Cerebellar cortex (tissue), 1 donor: ENCODE measurements at places on chromosomes 12 and 14.
A peak's percentile ranks its signal among the peaks of the same experiment; 100 is the strongest.

DNA sequence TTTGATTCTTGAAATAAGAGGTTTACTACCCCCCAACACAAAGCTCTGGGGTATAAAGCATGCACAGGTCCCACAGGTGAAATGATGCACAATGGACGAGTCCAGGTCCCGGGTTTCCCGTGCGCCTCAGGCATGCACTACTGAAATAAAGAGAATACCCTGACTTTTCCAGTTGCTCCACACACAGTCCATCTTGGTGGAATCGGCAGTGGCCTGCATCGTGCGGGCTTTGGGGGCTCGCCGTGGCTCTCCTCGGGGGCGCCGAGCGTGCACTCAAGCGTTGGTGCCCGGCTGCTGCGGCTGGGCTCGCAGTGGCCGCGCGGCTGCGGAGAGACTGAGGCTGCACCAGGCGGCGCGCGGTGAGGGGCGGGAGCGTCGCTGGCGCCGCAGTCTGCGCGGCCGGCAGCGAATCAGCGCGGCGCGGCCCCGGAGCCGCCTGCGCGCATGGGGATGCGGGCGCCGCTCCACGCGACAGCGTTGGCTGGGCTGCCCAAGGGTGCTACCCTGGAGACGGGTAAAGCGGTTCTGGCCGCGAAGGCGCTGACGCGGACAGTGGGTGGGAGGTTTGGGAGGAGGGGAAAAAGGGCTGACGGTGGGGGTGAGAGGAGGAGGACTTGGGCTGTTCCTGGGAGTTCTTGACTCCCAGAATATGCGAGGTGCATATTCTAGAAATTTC is 53.8 kb upstream of the CCDC175 start:
- peak; percentile 68 for DNase-seq

GRCh38 chr12:910416-910815 is 39.1 kb downstream of the RAD52 start:
- no peak for DNase-seq

DNA sequence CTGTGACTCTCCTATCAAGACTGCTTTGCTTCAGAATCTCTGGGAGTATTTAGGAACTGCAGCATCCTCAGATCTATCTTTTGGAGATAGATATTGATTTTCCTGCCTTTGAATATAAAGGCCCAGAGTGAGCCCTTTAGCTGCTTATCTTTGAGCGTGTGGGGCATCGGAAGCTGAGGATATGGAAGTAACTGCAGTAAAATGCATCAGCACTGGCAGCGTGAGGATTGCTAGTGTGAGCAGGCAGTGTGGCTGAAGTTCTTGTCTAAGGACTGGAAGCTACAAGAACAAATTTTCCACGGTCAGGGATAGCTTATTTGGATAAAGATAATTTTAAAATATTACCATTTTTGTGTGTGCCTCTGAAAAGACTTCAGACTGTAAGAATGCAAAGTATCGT is 474.7 kb downstream of the NPAS3 start:
- no peak for DNase-seq

- DNase-seq, result no peak
Observed at GRCh38 chr14:22296088-22296487, 292.9 kb downstream of the DAD1 start.

- no peak for DNase-seq
Observed at GRCh38 chr12:46487567-46488131, 115.1 kb upstream of the SLC38A2 start.

DNA sequence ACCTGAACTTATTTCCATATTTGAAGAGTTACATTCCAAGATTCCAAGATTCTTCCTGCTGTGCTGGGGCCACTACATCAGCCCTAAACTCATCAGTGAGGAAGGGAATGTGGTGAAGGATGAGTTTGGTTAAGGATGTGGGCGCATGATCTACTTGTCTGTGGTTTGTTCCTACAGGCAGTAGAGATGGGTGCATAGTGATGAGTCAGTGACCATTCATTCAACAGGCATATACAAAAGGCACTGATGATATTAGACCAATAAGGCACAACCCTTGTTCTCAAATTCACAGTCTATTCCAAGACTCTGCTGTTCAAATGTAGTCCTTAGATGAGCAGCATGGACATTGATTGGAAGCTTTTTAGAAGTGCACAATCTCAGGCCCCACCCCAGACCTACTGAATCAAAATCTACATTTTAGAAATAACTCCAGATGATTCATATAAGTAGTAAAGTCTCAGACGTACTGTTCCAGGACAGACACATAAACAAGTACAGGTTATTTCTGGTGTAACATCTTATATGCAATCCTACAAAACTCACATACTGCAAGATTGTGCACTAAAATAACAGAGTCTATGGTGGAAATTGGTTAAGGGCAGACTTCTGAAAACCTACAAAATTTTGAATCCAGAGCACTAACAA is 47.7 kb upstream of the MAP3K9 start:
- DNase-seq, result no peak

- no peak for DNase-seq
Observed at GRCh38 chr12:103877288-103877687, 36.3 kb upstream of the NT5DC3 start.

- DNase-seq, result no peak
Observed at GRCh38 chr12:6124411-6125309, at the start of gene VWF. TSS of gene VWF (minus strand) at chr12:6124670. CDS start at chr12:6123196, 1,474 bp downstream.

DNA sequence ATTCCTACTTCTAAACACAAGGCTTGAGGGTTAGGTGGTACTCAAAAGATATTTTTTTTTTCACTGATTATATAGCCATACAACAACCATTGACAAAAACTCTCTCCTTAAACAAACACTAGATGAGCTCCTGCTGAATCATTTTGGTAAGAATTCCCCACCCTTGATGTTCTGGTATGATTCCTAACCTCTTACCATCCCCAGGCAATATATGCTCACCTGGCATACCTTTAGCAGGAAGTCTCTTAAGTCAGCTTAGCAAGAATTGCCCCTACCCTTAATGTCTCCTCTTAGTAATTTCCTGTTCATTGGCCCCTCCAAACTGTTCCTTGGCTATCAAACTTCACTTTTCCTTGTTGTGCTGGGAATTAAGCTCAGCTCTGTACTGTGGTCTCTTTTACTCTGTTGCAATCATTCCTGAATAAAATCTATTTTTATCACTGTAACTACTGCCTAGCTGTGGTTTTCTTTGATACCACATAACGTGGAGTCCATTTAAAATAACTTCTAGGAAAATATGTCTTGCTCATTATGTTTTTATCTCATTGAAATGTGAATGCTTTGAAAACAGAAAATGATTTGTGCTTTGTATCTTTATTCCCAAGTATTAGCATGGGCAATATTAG is 712.6 kb downstream of the SLC16A7 start:
- DNase-seq, result no peak

- DNase-seq, result no peak
Observed at GRCh38 chr12:50117057-50117622, 5.1 kb downstream of the COX14 start.

GRCh38 chr12:109074866-109075265 is 18.4 kb downstream of the ALKBH2 start:
- DNase-seq, result no peak

GRCh38 chr14:23171222-23171975 is 12.1 kb downstream of the SLC7A8 start:
- DNase-seq, result no peak

DNA sequence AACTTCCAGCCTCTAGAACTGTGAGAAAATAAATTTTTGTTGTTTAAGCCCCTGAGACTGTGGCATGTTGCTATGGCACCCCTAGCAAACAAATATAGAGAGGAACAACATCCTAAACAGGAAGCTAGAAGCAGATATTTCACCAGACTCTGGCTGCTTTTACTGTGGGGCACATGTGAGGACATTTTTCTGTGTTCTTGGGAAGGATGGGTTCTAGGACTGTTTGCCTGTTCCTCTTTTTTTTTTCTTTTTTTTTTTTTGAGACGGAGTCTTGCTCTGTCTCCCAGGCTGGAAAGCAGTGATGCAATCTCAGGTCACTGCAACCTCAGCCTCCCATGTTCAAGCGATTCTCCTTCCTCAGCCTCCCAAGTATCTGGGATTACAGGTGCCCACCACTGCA is 4.2 kb upstream of the HRK start:
- no peak for DNase-seq
